ENCODE measurements at places on chromosomes 4 and X.

DNA sequence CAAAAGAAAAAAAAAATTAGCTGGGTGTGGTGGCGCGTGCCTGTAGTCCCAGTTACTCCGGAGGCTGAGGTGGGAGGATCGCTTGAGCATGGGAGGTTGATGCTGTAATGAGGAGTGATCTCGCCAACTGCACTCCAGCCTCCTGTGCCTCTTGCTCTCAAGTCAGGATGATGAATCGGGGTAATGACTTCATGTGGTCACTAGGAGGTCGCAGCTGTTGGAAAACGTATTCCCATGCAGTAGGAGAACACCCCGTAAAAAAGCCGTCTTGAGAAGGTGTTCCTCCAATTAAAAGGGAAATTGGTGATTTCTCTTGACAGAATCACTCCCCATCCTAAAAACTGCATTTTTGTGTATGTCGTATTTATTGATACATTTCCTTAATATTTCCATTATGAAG, 2.2 kb downstream of the CCNB3 start:
- DNase-seq, result no peak

DNA sequence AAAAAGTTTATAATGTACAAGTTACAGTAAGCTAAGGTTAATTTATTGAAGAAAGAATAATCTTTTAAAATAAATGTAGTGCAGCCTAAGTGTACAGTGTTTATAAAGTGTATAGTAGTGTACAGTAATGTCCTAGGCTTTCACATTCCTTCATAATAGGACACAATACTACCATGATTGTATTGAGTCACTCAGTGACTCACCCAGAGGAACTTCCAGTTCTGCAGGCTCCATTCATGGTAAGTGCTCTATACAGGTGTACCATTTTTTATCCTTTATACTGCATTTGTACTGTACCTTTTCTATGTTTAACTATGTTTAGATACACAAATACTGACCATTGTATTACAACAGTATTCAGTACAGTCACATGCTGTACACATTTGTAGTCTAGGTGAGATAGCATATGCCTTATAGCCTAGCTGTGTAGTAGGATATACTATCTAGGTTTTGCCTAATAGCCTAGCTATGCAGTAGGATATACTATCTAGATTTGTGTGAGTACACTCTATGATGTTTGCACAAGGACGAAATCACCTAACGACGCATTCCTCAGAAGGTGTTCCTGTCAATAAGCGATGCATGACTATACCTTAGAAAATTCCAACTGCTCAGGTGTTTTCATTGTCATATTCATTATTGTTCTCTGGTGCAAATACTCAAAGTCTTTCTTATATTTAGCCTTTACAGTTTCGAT, 5.5 kb upstream of the TMEM255A start:
- DNase-seq, result peak; percentile 49

DNA sequence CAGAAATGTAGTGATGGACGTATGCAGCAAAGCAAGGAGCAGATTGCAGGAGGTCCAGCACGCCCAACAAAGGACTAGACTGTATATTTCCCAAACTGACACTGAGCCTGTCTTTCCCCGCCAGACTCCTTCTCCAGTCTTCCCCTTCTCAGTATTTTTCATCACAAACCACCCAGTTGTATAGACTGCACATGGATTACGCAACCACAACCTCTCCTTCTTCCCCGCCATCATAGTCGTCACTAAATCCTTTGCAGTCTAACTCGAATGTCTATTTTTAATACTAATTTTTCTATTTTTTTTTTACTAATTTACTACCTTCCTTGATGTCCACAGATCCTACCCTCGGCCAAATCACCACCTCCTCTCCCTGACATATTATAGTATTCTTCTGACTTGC, 105.4 kb downstream of the MTNR1A start:
- DNase-seq, result no peak

DNA sequence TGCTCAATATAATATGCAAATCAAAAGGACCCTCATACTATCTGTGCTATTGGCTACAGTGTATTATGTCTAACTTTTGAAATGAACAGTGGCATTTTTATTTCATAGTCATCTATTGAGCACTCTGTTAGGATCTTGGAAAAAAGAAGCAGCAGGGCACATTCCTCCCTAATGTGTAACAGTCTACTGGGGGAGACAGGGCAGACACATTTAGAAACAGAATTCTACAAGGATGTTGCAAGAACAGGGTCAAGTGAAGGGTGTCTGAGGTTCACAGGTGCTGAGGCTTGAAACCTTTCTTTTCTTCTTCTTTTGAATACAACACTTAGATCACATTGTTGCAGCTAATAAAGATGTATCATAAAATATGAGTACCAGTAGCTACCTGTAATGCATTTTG, 129.7 kb upstream of the SLC4A4 start:
- DNase-seq, result peak; percentile 82

DNA sequence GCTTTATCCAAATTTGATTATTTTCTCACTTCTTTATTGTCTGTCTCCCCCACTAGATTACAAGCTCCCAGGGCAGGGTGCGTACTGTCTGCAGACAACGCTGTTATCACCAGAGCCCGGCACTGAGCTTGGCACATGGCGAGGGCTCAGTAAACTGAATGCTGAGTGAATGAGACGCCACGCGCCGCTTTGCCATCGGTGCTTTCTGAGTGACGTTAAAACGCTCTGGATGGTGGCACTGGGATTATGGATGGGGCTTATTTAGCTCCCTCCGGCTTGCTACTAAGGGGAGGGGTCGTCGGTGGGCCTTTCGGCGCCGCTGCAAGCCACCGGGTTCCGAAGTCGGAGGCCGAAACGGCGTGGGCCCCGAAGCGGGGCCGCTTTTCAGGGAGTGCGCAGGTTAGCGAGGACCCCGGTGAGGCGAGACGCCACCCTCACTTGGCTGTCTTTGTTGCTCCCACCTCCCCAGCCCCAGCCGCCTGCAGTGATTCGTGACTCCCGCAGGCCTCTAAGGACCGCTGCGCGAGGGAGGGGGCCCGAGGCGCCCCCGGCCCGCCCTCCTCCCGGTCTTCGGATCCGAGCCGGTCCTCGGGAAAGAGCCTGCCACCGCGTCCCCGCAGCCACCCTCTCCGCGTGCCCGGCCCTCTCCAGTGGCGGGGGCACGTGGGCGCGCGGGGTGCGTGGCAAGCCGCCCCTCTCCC, 569 bp upstream of the FHL1 start:
- no peak for DNase-seq

- DNase-seq, result no peak
Observed at GRCh38 chr4:143374771-143375170, 38.1 kb downstream of the GAB1 start.

DNA sequence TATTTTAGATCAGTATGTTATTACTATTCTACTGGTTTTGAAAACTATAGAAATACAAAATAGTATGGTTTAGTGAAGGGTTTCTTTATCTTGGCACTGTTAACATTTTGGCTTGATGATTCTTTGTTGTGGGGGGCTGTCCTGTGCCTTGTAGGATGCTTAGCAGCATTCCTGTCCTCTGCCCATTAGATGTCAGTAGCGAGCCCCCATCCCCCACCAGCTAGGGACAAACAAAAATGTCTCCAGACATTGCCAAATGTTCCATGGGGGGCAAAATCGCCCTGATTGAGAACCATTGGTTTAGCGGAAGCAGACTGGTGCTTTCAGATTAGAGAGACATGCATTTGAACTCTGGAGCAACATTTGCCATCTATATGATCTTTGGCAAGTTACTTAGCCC, 23.3 kb downstream of the SPARCL1 start:
- DNase-seq, result peak; percentile 16

- no peak for DNase-seq
Observed at GRCh38 chr4:1603413-1604135, 80.5 kb downstream of the FAM53A start.

GRCh38 chr4:15237648-15238230, 190.1 kb upstream of the C1QTNF7 start:
- DNase-seq, result no peak
